Endothelial cell (in vitro differentiated cells): ENCODE measurements at places on chromosomes 5 and 9. TPM values are rescaled to one million over a fixed set of nuclear protein-coding genes. Genes with fewer than 3 reads are reported as not detected.

DNA sequence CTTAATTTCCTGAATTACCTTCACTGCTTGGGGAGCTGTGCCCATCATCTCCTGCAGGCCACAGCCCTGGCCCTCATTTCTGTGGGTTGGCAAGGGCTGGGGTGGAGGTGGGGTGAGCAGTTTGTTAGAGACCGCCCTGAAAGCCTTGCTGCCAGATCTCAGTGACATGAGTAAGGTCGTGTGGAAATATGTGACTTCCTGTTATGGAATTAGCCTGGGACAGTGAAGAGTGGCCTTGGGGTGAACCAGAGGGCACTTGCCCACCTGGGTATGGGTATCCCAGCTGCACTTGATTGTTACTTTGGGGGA, 2.5 kb upstream of the HNRNPAB start:
- no peak for DNase-seq

DNA sequence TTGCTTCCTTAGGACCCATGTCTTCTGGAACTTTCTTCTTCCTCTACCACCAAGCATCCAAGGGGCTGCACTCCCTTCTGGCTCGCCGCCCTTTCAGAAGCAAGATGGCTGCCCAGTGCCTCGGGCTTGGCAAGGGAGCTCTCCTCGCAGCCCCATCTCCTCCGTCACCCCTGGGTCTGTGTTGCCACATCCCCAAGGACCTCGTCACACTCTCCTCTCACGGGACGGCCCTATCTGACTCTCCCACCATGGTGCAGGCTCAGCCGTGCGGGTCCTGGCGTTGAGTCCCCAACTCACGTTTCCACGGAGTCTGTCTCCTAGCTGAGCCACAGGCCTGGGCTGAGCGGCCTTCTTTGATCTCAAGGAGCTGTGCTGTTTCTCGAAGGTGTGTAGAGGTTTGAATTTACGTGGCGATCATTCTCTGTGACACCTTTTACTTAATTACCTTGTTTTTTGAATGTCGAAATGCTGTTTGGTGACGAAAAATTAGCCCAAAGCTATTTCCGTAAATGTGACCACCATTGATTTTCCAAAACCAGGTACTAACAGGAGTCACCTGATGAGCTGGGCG, 15.0 kb upstream of the SCGB3A1 start:
- no peak for DNase-seq

DNA sequence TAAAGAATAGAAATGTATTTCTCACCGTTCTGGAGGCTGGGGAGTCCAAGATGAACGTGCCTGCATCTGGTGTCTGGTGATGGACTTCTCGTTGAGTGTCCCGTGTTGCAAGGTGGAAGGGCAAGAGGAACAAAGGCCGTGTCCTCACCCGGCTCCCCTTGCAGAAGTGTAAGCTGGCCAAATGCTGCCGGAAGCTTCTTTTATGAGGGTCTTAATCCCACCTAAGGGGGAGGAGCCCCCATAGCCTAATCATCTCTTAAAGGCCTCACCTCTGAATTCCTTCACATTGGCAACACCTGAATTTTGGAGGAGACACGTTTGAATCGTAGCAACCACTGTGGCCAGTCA, 99.1 kb upstream of the DAP start:
- DNase-seq: no peak

The SNAPC4 gene
- total RNA-seq: 13.5 TPM

DNA sequence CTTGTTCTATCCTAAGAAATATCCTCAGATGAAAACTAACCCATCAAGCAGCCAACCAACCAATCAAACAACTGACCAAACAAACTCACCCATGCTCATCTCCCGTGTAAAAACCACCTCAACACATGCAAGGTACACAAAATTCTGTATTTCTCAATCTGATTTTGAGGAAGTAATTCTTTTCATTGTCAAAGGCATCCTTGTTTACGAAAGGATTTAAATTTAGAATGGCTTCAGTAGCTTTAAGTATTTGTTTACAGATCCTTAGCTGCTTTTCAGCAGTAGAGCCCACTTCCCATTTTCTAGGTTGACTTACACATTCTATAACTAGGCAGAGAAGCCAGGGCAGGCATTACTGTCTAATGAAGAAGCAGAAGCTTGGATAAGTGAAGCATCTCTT, 78.6 kb downstream of the NTRK2 start:
- no peak for DNase-seq

DNA sequence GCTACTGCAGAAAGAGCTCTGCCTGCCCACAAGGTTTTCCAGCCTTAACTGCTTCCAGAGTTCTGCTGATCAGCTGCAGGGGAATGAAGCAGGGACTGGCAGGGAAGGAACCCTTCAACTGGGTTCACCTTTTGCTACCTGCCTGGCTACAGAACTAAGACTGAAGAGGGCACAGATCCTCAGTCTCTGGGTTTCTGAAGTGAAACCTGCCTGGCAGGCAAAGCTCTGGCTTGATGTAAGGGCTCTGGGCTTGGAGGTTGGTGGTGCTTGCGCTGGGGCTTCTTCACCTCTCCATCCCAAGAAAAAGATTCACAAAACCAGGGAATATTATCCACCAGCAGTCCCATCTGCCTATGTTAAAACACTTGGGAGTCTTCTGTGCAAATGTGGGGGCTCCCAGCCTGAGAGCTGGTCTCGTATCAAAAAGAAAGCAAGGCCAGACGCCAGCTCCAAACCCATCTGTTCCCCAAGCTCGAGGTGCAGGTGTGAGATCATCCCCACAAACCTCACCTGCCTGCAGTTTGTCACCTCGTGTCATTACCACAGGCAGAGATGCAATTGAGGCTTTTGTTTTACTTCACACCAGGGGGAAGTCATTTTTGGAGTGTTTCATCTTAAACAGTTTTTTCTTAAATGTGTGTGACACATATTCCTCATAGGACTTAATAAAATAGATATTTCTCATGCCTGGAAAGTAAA, 58.3 kb downstream of the BNC2 start:
- no peak for DNase-seq

- DNase-seq: no peak
Measured at GRCh38 chr9:136900988-136901515, 14.7 kb downstream of the TRAF2 start.

GRCh38 chr9:4904322-4905134, 80.5 kb upstream of the JAK2 start:
- DNase-seq: no peak

- DNase-seq: no peak
Measured at GRCh38 chr9:93188426-93189368, 4.8 kb downstream of the WNK2 start.

GRCh38 chr5:161707382-161707781, 21.9 kb downstream of the GABRA6 start:
- no peak for DNase-seq

The WDR55 gene
- 28.5 TPM for total RNA-seq

GRCh38 chr9:13278368-13279246, 885 bp downstream of the MPDZ start:
- DNase-seq: peak; percentile 61

DNA sequence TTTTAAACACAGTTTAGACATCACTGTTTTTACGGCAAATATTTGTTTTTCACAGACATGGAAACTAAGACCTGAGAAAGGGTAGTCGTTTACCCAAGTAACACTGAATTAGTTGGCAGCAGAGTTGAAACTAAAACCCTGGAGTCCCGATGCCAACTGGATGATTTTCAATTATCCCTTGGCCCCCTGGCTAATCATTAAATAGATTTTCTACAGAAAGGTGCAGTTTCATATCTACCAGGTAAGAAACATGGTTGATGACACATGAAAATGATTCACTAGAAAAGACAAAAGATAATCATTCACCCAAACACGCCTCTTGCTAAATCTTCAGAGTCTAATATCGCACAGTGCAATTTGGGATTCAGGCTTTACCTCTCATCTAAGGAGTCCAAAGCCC, 136.9 kb downstream of the SEMA5A start:
- no peak for DNase-seq

The SH2D3C gene
- 137 TPM for total RNA-seq

DNA sequence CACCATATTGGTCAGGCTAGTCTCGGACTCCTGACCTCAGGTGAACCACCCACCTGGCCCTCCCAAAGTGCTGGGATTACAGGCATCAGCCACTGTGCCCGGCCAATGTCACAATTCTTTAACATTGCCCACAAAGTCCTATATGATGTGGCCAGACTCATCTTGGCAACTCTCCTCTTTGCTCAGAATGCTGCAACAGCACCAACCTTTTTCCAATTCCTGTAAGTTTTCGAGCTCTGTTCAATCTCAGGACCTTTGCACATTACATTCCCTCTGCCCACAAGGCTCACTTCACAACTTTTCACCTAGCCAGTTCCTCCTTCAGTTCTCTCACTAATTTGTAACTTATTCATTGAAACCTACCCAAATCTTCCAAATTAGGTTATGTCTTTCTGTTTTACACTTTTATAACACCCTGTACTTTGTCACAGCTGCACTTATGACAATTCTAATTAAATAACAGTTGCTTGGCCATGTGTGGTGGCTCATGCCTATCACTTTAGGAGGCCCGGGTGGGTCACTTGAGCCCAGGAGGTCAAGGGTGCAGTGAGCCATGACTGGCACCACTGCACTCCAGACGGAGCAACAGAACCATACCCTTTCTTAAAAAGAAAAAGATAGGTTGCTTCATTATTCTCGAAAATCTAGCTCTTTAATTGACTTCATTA, 30.9 kb upstream of the GLDC start:
- DNase-seq: no peak

The KCNV2 gene
- total RNA-seq: not detected

GRCh38 chr5:97797994-97798451, 615.0 kb upstream of the RIOK2 start:
- DNase-seq: no peak

The FGF1 gene
- 0.13 TPM for total RNA-seq

DNA sequence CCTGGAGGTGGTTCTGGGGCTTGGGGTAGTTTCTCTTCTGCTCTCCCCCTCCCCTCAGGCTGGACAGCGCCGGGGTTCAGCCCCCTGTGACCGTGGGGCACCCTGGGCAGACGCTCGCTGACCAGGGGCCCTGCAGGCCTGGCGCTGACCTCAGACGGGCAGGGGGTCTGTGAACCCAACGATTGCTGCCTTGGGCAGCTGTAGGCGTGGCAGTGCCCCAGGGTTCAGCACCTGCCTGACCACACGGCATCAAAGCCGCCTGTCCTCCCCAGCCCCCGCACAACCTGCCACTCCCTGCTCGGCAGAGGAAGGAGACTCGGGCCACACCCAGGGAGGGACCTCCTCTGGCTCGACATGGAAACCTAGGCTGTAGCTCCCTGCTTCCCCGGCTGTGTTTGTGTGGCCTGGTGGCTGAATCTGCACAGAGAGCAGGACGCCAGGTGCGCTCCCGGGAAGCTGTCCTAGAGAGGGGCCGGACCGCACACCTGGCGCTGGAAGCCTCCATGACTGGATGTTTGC, 12.2 kb downstream of the LCN12 start:
- no peak for DNase-seq

DNA sequence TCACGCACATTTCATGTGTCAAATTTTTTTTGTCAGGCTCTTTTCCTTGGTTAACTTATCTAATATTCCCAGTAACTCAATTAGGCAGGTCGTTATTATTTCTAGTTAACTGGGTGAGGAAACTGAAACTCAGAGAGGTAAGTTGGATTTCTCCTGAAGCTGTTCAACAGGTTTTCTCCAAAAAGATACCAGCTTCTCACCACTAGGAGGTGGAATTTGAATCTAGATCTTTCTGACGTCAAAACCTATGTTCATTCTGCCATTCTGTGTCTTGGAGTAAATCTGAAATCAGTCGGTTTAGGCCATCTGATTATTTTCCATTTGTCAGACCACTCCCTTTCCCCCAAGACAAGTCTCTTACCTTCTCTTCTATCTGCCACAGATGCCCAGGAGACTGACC, 572.9 kb downstream of the ACTL7B start:
- no peak for DNase-seq

- no peak for DNase-seq
Measured at GRCh38 chr9:127523312-127523851, 72.1 kb downstream of the LRSAM1 start.

DNA sequence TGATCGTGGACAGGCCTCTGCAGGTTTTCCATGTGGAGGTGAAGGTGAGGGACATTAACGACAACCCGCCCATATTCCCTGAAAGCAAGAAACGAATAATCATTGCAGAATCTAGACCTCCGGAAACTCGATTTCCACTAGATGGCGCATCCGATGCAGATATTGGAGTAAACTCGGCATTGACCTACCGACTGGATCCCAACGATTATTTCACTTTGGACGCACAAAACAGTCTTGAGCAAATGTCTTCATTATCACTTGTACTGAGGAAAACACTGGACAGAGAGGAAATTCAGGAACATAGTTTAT, 621 bp downstream of the PCDHA13 start:
- peak; percentile 54 for DNase-seq

DNA sequence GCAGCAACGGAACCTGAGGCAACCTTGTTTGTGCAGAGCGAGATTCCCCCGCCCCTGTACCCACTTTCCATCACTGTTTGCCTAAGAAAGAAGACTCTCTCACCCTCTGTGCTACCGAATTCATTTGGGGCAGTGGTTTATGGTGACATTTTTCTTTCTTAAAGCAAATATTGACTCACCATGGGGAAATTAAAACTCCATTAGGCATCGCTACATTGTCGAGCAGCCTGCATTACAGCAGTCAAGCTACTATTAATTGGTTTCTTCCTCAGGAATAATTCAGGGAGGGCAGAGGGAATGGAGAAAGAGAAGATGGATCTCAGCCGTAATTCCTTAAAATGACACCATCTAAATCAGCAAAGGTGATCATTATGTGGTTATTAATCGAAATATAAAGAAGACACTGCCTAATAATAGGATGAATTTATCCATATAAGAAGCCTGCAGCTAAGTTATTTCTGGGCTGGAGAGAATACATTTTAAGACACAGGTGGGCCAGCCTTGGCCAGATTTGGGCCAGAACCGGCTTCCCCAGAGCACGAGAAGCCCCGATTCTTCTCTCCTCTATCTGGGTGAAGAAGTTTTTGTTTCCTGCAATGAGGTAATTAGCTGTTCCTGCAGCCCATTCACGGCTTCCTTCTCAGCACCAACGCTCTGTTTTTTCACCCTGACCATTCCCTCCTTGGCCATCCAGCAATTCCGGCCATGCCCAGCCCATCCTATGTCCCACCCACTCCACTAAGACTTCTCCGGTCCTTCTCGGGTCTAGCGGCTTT, 16.8 kb downstream of the CFAP77 start:
- DNase-seq: no peak
